ENCODE measurements at places on chromosomes 13 and 19.

- no peak for DNase-seq
Observed at GRCh38 chr13:94548821-94549231, 47.1 kb downstream of the TGDS start.

DNA sequence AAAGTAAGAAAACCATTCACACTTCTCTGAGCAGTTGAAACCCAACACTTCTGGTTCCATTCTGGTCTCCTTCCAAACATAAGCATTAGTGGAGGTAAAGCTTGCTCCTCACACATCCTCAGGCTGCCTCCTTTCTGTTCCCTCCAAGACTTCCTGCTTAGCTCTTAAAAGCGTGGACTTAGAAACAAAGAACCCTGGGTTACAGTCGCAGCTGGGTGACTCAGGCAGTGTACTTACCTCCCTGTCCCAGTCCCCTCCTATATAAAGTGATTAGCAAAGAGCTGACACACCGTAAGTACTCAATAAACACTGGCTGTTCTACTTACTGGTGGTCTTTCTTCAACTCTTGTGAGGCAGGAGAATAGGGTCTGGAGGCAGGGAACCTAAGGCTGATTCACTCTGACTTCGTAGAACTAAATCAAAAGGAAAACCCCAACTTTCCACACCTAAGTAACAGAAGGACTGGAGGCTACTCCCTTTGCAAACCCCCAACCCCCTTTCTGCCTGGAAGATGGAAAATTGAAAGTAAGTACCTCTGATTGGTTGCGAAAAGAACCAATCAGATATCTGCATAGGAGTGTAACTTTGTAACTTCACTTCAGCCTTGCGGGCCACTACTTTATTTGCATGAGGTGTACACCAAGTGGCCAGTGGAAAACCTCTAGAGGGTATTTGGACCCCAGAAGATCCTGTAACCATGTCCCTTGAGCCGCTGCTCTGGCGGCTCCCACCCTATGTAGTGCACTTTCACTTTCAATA is 165.4 kb downstream of the SUCLA2 start:
- DNase-seq: no peak

- DNase-seq: no peak
Observed at GRCh38 chr13:20297181-20297580, 65.1 kb upstream of the GJB6 start.

- no peak for DNase-seq
Observed at GRCh38 chr13:34842466-34842865, 99.6 kb upstream of the NBEA start.

- DNase-seq: no peak
Observed at GRCh38 chr13:37656247-37656940, 57.8 kb upstream of the POSTN start.

GRCh38 chr13:79725841-79726240 is 244.9 kb downstream of the NDFIP2 start:
- DNase-seq: no peak

DNA sequence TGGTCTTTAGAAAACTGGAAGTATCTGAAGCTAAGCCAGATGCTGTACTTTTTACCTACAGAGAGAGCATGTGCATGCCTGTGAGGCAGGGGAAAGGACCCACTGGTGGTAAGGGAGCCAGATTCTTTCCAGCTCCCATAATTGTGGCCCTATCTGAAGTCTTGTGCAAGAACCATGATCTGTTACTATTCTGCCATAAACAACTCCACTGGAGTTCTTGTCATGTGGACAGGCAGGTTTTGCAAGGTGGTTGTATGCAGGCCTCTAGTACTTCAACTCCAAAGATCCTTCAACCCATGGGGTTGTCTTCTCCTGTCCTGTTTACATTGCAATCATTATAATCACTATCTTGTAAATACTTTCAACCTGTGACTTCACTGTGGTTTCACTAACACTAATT is 14.1 kb downstream of the PROSER1 start:
- DNase-seq: no peak
